EH (cell line): ENCODE measurements at places on chromosomes 4 and X.
A peak's percentile ranks its signal among the peaks of the same experiment; 100 is the strongest.

DNA sequence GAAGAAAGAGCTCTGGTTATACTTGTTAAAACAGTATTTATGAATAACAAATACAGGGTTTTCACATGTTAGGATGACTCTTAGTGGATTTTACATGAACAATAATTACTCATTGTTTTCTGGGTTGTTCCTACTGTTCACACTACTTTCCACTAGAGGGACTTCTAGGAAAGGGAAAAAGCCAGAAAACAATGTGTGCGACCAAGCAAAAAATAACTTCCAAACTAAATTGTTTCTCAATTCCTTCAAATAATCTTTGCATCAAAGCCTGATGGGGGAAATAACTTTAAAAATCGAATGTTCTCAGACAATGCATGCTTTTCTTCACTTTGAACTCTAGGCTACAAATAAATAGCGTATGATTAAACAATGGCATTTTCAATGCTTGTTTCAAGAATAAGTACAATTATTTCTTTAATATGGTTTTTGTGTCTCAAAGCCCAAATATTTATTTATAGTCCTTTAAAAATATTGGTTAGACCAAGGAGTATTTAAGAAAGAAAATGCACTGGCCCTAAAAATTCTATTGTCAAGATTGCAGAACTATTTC, 72.1 kb upstream of the ETNPPL start:
- DNase-seq = peak; percentile 60

- DNase-seq = no peak
Measured at GRCh38 chr4:141721174-141721573, 84.8 kb downstream of the IL15 start.

GRCh38 chrX:81779701-81780100, 577.8 kb downstream of the SH3BGRL start:
- DNase-seq = no peak

- DNase-seq = no peak
Measured at GRCh38 chr4:131304686-131305085, 1844.4 kb upstream of the PCDH10 start.

- DNase-seq = no peak
Measured at GRCh38 chr4:83138946-83139345, 24.4 kb upstream of the PLAC8 start.

DNA sequence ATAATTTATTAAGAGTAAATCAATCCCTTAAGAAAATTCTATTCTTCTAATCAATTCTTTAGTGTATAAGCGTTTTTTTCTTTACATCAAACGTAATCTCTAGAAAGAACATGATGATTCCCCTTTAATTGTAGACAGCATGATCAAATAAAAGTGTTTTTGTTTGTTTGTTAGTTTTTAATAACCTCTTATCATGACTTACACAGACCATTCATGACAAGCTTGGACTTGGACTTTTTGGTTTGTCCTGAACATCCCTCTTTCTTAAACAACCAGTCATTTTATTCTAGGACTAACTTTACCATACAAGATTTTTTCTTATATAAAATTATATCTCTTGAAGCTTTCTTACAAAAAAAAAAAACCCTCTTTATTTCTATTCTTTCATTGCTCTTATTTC, 344.6 kb upstream of the SPOCK3 start:
- DNase-seq = no peak

DNA sequence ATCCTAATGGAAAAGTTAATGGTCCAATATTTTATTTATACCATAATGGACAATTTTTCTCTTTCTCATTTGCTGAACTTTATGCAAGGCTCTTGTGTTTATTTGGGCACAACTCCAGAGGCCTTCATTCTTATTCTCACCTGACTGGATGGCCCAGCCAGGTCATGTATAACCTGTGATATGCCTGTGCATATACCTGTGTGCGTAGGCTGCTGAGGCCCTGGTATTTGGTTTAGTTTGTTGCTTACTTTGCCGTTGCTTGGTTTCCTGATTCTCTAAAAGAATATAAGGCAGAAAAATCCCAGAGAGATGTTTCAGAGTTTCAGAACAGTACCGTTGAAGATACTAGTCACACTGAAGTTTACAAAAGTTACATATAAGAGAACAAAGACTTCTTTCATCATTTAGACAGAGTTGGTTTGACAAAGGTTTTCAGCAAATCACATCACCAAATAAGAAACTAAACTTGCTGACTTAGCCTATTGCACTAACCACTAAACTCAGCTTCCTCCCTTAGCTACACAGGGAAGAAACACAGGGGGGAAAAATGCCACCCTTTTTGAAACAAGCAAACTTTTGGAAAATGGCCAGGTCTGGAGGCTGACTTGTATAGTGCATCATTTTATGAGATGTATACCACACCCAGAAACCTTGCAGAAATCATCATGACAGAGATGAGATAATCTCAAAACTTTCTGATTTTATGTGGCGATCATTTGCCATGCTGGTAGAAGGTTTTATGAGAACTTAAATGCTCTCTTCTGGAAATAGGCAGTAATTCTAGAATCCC, 248.5 kb downstream of the GRIA3 start:
- DNase-seq = no peak

DNA sequence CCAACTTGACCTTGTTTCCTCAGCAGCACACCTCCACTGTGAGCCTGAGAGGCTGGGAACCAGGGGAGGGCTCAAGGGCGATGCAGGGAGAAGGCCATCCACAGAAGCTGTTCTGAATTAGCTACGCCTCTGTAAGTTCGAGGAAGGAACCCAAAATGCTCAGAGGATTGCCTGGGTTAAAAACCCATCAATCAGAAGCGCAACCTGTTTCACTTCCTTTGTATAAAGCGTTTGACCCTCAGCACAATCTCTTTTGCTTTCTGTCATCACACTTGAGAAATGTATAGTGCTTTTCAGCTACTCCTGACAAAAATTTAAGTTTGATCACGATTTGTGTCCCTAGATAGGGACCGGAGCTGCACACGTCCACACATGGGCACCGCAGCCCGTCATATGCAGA, 48.0 kb upstream of the MAP3K15 start:
- no peak for DNase-seq

- peak; percentile 62 for DNase-seq
Measured at GRCh38 chr4:134787315-134787714, 585.7 kb upstream of the PABPC4L start.

- DNase-seq = peak; percentile 33
Measured at GRCh38 chr4:20288047-20288650, 36.4 kb downstream of the SLIT2 start.

DNA sequence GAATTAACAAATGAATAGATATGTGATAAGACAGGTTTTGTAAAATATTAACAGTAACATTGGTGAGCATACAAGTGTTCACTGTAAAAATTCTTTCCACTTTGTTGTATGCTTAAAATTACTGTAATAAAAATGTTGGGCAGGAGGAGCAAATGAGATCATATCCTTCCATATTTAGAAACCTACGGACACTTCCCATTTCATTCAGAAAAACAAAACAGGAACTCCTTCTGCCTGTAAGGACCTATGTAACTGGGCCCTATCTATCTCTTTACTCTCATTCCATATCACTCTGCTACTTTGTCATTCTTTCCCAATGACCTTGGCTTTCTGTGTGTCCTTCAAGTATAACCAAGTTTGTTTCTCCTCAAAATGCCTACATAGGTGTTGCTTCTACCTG, 53.7 kb upstream of the SLC39A8 start:
- DNase-seq = no peak

- no peak for DNase-seq
Measured at GRCh38 chr4:142222127-142222526, 585.7 kb downstream of the IL15 start.

GRCh38 chr4:10456595-10457254, 501 bp downstream of the ZNF518B start:
- peak; percentile 72 for DNase-seq

- peak; percentile 86 for DNase-seq
Measured at GRCh38 chrX:134932528-134933217, 58.1 kb upstream of the SMIM10 start.

- no peak for DNase-seq
Measured at GRCh38 chrX:19137067-19137466, 14.8 kb upstream of the ADGRG2 start.

- DNase-seq = no peak
Measured at GRCh38 chrX:77510007-77510406, 62.8 kb downstream of the FGF16 start.
